ENCODE measurements at places on chromosomes 16 and 17.
A peak's percentile ranks its signal among the peaks of the same experiment; 100 is the strongest.

DNA sequence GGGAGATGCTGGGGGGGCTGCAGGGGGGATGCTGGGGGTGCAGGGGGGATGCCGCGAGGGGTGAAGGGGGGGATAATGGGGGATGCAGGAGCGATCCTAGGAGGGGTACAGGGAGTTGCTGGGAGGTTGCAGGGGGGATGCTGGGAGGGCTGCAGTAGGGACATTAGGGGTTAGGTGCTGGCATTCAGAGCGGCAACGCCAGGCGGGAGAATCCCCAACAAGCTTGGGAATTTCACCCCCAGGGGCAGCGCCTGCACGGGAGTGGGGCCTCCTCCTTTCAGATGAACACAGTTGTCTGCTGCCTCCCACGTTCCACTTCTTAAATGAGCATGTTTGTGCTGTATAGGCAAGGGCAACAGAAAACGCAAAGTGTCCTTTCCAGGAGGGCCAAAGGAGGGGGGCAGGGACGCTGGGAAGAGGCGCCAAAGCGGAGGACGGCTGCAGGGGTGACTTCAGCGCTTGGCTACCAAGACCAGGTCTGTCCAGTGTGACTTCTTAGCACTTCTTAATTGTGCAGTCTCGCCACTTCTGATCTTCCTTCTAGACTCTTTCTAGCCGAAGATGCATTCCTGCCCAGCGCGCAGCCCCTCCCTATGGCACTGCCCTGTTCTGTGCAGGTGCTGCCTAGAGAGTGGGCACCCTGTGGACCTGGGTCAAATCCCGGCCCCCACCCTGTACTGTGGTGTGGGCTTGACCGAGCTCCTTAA is 2.0 kb upstream of the SLC6A4 start:
- no peak for DNase-seq

DNA sequence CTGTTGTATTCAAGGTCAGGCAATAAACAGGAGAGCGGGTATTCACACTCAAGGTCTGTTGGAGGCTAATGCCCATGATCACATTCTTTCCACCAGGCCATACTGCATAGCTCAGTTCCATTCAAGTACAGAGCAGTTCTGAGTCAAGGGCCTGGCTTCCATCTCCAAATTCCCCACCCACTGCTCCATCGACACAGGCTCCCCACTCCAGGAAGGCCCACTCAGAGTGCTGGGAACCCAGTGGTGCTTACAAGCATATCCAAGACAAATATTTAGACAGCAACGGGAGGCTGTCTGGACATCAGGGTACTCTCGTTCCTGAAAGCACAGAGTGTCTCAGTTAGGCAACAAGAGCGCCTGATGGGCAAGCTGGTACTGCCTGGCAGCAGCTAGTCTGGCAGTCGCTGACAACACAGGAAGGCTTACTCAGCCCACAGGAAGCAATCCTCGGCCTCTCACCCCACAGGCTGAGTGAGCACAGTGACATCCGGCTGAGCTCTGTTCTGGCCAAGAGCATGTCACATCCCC is 40.9 kb downstream of the RFFL start:
- peak; percentile 87 for DNase-seq

- DNase-seq, result no peak
Observed at GRCh38 chr17:30924341-30924740, 2.6 kb downstream of the ADAP2 start.

DNA sequence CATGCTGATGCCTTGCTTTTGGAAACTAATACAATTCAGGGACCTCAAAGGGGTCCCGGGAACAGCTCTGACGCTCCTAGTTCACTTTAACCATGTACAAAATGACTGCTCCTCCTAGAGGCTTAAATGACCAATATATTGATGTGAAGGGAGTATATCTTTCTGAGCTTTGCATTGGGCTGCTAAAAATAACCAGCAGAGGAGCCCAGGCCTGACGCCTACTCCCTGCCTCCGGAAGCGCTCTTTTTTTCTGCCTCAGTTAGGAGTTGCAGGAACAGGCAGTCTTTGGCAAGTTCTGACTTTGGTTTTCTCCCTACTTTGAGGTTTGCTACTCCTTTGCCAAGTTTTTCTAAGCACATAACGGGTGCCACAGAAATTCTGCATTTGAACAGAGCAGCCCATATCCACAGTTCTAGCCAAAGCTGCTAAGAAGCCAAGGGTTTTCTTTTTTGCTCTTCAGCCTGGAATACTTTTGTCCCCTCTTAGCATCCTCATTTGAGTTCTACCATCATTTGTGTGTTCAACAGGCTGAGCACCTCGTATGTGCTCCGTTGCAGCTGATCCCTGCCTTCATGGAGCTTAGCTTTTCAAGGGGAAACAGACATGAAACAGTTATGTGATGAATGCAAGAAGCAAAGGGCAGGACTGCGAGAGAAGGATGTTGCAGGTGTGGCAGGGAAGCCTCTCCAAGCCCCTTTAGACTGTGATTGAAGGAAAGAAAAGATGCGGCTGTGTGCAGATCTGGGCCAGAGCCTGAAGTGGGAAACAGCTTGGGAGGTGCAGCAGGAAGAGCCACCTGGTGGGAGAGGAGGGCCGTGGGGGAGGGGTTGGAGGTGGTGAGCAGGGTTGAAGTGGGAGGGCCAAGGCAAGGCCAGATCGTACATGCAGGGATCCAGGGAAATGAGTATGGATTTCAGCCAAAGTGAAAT is 2.8 kb upstream of the NAGPA start:
- DNase-seq, result no peak

All from pulmonary artery endothelial cell (primary cell).